ENCODE measurements at places on chromosomes 16 and 17.

- no peak for DNase-seq
Measured at GRCh38 chr17:14089179-14089578, 19.9 kb downstream of the COX10 start.

GRCh38 chr17:20926532-20926931, 116.3 kb downstream of the USP22 start:
- DNase-seq = no peak

- DNase-seq = peak; percentile 37
Measured at GRCh38 chr17:49592263-49592662, 16.6 kb downstream of the NXPH3 start.

DNA sequence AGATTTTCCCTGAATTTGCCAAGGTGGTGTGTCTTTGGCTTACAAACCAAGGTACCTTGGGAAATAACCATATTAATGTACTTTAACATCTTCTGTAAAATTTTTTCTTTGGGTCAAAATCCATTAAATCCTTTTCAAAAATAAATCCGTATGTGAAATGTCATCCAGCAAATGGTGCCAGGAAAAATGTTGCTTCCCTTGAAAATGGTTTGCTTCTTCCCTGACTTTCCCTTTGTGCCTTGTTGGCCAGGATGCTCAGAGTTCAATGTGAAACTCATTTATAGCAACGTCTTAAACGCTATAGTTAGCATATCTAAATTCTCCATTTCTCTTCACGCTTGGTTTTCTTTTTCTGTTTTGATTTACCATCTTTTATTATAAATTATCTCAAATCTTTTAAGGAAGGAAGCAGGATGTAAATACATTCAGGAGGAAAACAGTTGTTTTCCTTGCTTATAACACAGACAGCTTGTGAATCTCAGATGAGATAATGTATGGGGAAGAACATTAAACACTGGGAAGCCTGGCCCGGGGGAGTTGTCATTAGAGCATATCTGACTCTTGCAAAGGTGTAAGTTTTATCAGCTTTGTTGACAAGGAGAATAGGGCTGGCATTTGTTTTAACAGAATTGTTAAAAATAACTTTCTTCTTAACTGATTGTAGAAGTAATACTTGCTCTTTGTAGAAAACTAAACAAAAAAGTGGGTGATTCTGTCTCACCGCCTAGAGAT, 42.1 kb downstream of the GPRC5B start:
- no peak for DNase-seq

DNA sequence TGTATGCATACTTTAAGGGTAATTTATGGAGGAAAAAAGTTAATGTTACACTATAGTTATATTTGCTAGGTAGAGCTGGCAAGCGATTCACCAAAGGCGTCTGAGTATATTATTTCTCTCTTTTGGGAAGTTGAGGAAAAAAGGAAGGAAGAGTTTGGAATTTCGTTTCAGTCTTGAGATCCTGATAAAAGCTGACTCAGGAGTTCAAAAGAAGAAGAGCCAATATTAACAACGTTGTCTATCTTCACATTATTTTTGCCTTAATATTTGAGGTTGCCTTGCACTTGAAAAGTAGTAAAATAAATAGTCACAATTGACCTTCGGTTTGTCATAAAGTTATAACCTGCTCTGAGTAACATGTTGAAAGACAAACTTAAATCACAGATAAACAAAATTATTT, 888.6 kb downstream of the KCNJ2 start:
- DNase-seq = no peak

DNA sequence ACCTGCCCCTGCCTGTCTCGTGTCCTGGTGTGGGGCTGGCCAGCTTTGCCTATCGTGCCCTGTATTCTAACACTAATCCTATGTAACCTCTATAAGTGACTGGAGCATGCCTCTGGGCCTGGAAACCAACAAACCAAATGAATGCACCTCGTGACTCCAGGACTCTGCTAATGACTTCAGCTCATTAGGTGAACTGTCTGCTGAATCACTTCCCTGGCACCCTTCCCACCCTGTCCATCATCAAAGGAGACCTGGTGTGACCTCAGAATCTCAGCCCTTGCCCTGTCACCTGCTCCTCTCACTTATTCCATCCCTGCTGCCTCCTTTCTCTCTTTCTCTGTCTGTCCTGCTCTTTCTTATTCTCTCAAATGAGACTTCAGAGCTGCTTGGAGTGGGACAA, 322.4 kb downstream of the CBLN1 start:
- no peak for DNase-seq

- no peak for DNase-seq
Measured at GRCh38 chr17:80826346-80826954, 165.2 kb upstream of the CHMP6 start.

GRCh38 chr16:84718-85406, 6.8 kb downstream of the MPG start:
- no peak for DNase-seq

GRCh38 chr17:64332502-64332901, 58.2 kb downstream of the PECAM1 start:
- no peak for DNase-seq

GRCh38 chr17:40474419-40475002, 26.9 kb downstream of the TNS4 start:
- DNase-seq = no peak

GRCh38 chr16:50718061-50718760, 23.7 kb upstream of the CYLD start:
- no peak for DNase-seq

GRCh38 chr17:55266051-55266957, 1.5 kb downstream of the HLF start:
- no peak for DNase-seq

- DNase-seq = peak; percentile 2
Measured at GRCh38 chr17:55067697-55068439, 99.3 kb downstream of the STXBP4 start.

- no peak for DNase-seq
Measured at GRCh38 chr16:17397499-17397891, 73.3 kb downstream of the XYLT1 start.

GRCh38 chr17:79940459-79941087, 95.1 kb downstream of the TBC1D16 start:
- DNase-seq = no peak

GRCh38 chr16:66006485-66006884, 360.0 kb upstream of the CDH5 start:
- no peak for DNase-seq

- DNase-seq = no peak
Measured at GRCh38 chr17:50608700-50609379, 25.8 kb upstream of the ABCC3 start.

GRCh38 chr17:74274709-74275340, 791 bp downstream of the DNAI2 start:
- DNase-seq = no peak

GRCh38 chr17:73760439-73760758, 116.2 kb upstream of the SDK2 start:
- DNase-seq = no peak

GRCh38 chr16:4494746-4495490, 18.7 kb downstream of the HMOX2 start:
- peak; percentile 87 for DNase-seq

- DNase-seq = no peak
Measured at GRCh38 chr16:29837841-29838240, 17.6 kb downstream of the MVP start.

GRCh38 chr17:51770027-51770759, 388.3 kb downstream of the CA10 start:
- peak; percentile 1 for DNase-seq

DNA sequence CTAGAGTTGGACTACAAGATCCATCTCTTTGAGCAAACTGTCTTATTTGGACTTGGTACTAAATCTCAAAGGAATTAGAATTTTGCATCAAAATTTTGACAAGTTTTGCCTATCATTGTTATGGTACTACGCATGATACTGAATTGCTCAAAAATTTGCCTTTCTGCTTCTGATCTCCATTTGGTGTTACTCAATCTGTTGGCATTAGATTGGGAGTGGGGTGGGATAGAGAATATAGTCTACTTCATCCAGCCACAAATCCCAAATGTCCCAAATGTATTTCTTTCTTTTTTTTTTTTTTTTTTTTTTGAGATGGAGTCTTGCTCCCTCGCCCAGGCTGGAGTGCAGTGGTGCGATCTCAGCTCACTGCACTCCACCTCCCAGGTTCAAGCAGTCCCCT, 204.8 kb downstream of the TANC2 start:
- no peak for DNase-seq

DNA sequence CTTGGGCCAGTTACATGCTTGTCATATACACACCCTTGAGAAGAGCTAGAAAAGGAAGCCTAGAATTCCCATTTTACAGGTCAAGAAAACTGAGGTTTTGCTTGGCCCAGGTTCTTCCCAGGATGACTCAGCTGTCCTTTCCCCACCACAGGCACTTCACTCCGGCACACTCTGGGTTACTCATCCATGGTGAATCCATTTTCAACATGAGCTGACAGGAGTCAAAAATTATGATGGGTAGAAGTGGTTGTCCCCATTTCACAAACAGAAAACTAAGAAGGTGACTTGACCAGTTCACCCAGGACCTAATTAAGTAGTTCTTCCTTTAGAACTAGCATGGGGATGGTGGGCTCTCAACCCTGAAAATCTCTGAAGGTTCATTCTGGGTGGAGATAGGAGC, 67.2 kb downstream of the USP22 start:
- no peak for DNase-seq

GRCh38 chr17:31309556-31309955, 4.3 kb downstream of the EVI2B start:
- DNase-seq = no peak

All from trophoblast cell (in vitro differentiated cells and primary cell).